ENCODE measurements at places on chromosomes 16 and 17. TPM values are rescaled to one million over a fixed set of nuclear protein-coding genes. Genes with fewer than 3 reads are reported as not detected.

DNA sequence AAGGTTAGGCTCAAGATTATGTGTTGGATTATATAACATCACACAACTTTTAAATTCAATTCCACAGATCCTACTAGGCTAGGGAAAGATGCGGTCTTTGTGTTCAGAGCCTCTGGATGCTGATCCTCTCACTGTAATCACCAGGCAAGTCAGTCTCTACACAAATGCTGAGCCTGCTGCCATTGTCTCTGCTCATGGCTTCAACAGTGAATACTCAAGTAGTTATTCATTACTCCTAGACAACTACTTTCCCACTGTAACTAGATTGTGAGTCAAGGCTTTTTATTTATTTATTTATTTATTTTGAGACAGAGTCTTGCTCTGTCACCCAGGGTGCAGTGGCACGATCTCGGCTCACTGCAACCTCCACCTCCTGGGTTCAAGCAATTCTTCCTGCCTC is 15.8 kb upstream of the NDUFAB1 start:
- peaks cover 16% of the 10 kb centered on the region for H3K36me3 ChIP-seq
- no peak overlapping the region for H3K4me3 ChIP-seq
- no peak for DNase-seq
- no peaks in the 10 kb centered on the region for H3K27me3 ChIP-seq
- H3K4me1 ChIP-seq: peaks cover under 1% of the 10 kb centered on the region

GRCh38 chr17:46832945-46833839 is 14.7 kb upstream of the WNT3 start:
- no peaks in the 10 kb centered on the region for H3K36me3 ChIP-seq
- H3K4me1 ChIP-seq: peaks cover 5% of the 10 kb centered on the region
- peaks cover 31% of the 10 kb centered on the region for H3K27me3 ChIP-seq
- no peak for DNase-seq
- no peak overlapping the region for H3K27ac ChIP-seq
- H3K4me3 ChIP-seq: no peak overlapping the region

GRCh38 chr16:46568472-46569230 is 52.5 kb downstream of the SHCBP1 start:
- H3K27me3 ChIP-seq: peaks cover 6% of the 10 kb centered on the region
- H3K27ac ChIP-seq: no peak overlapping the region
- no peak overlapping the region for H3K4me3 ChIP-seq
- no peaks in the 10 kb centered on the region for H3K36me3 ChIP-seq

Gene HCRT
- not detected for total RNA-seq

Gene PDILT
- not detected for total RNA-seq

Gene CLDN7
- total RNA-seq: 1.7 TPM

Gene SHBG
- total RNA-seq: not detected

All from activated naive CD8-positive, alpha-beta T cell treated with anti-CD3 and anti-CD28 coated beads, Interleukin-2, amount 10 ng/mL, durations not matched to agents 7 days and 5 days (primary cell).